Thoracic aorta endothelial cell (primary cell): ENCODE measurements at places on chromosomes 3 and 15. TPM values are rescaled to one million over a fixed set of nuclear protein-coding genes. Genes with fewer than 3 reads are reported as not detected.

The MCF2L2 gene
- 0.53 and 0.86 TPM in 2 replicates for total RNA-seq

The RARRES1 gene
- 0.57 and 0.66 TPM in 2 replicates for total RNA-seq

The CELSR3 gene
- total RNA-seq: 0.27 and 0.29 TPM in 2 replicates

The ZDHHC23 gene
- 5.2 and 6.8 TPM in 2 replicates for total RNA-seq

The IRAK2 gene
- total RNA-seq: 22.1 and 24.8 TPM in 2 replicates

The ASB14 gene
- not detected in 2 replicates for total RNA-seq

The GREM1 gene
- 0.07 and 0.13 TPM in 2 replicates for total RNA-seq

The TIPIN gene
- total RNA-seq: 16.9 and 18.8 TPM in 2 replicates

The NR1I2 gene
- total RNA-seq: not detected in 2 replicates

The MB21D2 gene
- 8.9 and 9.6 TPM in 2 replicates for total RNA-seq

The LRRIQ4 gene
- total RNA-seq: under 0.01 and 0.07 TPM in 2 replicates

The MAP6D1 gene
- 1.9 and 2.4 TPM in 2 replicates for total RNA-seq

The WDR72 gene
- total RNA-seq: not detected in 2 replicates

The GNAT1 gene
- total RNA-seq: not detected in 2 replicates

The LMCD1 gene
- total RNA-seq: 6.3 and 11.6 TPM in 2 replicates

The MYH15 gene
- 0.53 and 0.65 TPM in 2 replicates for total RNA-seq

The LXN gene
- total RNA-seq: 99.8 and 102 TPM in 2 replicates

The HRH1 gene
- 12.1 and 14.5 TPM in 2 replicates for total RNA-seq

The SPTBN5 gene
- 8.5 TPM in 2 replicates for total RNA-seq

The SLC24A5 gene
- 0.07 TPM in 1 of 2 replicates, not detected in the other for total RNA-seq

The GP9 gene
- total RNA-seq: not detected in 2 replicates

The SST gene
- not detected in 2 replicates for total RNA-seq

The CHDH gene
- under 0.01 and 1.1 TPM in 2 replicates for total RNA-seq

The RBPMS2 gene
- 0.13 and 0.65 TPM in 2 replicates for total RNA-seq

The CCDC54 gene
- total RNA-seq: not detected in 2 replicates
